ENCODE measurements at places on chromosomes 1 and 21.
A peak's percentile ranks its signal among the peaks of the same experiment; 100 is the strongest.

DNA sequence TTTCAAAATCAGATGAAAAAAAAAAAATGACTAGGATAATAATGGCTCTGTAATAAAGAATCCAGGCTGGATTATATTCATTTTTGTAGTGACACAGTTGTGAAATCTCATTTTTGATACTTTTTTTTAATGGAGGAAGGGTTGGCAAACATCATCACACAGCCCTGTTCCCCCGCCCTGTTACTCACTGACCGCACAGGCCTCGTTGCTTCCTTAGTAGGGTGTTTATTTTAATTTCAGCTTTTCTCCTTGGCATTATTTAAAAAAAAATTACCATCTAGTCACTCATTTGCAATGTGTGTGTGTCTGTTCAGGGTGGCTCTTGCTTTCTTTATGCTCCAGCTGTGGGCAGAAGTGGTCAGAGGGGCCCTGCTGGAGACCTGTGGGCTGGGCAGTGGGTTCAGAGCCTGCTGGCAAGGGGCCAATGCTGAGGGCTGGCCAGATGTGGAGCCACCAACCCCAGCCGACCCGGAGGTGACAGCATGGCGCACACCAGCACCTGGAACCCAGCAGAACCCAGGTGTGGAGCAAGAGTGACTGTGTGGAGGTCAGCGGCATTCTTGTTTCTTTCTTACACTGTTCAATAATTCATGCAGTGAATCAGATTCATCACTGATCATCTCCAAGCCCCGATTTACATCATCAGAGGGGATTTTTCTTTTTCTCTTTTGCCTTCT lies 44.6 kb downstream of the ZSCAN20 start:
- H3K27ac ChIP-seq, result no peak overlapping the region
- DNase-seq, result no peak
- no peaks in the 10 kb centered on the region for H3K36me3 ChIP-seq
- H3K4me3 ChIP-seq, result no peak overlapping the region

- H3K36me3 ChIP-seq, result no peaks in the 10 kb centered on the region
- no peak overlapping the region for H3K4me3 ChIP-seq
- no peak for DNase-seq
- H3K4me1 ChIP-seq, result no peaks in the 10 kb centered on the region
- H3K27ac ChIP-seq, result no peak overlapping the region
Measured at GRCh38 chr1:57512386-57512785, 88.5 kb upstream of the DAB1 start.

- H3K36me3 ChIP-seq, result no peaks in the 10 kb centered on the region
- H3K4me3 ChIP-seq, result peak overlapping the region; percentile 85
- peak; percentile 56 for DNase-seq
- peaks cover 32% of the 10 kb centered on the region for H3K4me1 ChIP-seq
Measured at GRCh38 chr1:231628207-231628876, 1.8 kb downstream of the DISC1 start.

DNA sequence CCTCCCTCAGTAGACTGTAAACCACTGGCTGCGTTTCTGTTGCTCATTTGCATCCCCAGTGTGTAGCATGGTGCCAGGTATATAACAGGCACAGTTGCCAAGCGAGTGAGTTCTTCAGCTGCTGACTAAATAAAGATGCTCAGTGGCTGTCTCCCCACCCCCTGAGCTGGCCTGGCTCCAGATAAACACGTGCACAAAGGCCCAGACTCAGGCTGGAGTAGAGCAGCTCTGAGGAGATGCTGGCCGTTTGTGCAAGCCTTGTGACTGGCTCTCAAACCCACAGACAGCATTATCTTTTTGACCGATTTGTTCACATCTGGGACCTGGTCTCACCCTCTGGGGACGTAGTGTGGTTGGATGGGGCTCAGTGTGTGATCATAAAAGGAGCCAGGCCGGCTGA lies 7.1 kb downstream of the CHRNB2 start:
- no peak overlapping the region for H3K4me3 ChIP-seq
- H3K4me1 ChIP-seq, result no peaks in the 10 kb centered on the region
- H3K36me3 ChIP-seq, result peaks cover 6% of the 10 kb centered on the region
- H3K27ac ChIP-seq, result no peak overlapping the region

- no peak overlapping the region for H3K4me3 ChIP-seq
- no peak overlapping the region for H3K27ac ChIP-seq
- H3K27me3 ChIP-seq, result peaks cover 13% of the 10 kb centered on the region
- DNase-seq, result no peak
- H3K36me3 ChIP-seq, result no peaks in the 10 kb centered on the region
Measured at GRCh38 chr1:29970747-29971325, 734.5 kb downstream of the PTPRU start.

DNA sequence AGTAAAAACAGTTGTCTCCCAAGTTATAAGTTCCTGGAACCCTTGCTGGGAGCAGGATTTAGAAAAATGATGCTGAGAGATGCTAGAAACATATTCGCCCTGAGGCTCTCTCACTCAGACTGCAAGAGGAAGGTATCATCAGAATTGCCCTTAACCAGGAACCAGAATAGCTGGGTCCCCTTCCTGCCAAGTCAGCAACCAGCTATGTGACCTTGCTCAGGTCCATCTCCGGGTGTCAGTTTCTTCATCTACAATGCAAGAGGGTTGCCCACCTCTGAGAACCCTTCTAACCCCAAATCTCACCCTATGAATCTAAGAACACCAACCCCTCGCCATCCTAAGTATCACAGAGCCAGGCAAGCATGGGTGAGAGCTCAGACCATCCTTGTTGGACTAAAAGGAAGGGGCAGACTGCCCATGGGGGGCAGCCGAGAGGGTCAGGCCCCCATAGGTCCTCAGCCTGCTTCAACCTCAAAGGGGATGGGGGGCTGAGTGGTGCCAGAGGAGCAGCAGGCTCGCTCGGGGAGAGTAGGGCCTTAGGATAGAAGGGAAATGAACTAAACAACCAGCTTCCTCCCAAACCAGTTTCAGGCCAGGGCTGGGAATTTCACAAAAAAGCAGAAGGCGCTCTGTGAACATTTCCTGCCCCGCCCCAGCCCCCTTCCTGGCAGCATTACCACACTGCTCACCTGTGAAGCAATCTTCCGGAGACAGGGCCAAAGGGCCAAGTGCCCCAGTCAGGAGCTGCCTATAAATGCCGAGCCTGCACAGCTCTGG lies 390 bp upstream of the S100A9 start:
- H3K4me1 ChIP-seq, result peaks cover 6% of the 10 kb centered on the region
- no peaks in the 10 kb centered on the region for H3K36me3 ChIP-seq
- no peak overlapping the region for H3K4me3 ChIP-seq

DNA sequence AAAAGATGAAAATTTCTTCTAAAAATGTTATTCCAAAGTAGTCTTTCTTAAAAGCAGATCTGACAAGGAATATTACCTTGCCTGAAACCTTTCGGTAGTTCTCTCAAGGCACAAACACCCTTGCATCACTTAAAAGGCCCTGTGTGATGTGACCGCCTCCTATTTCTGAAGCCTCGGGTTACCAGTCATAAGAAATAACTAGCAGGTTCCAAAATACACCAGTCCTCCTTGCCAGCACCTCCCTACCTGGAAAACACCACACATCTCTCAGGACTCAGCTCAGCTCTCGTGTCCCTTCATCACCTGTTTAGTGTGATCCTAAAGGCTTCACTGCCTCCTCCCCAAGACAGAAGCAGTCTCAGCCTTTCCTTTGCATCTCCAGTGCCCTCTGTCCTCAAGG lies 35.7 kb downstream of the SERBP1 start:
- no peak for DNase-seq
- H3K4me3 ChIP-seq, result no peak overlapping the region
- peaks cover 77% of the 10 kb centered on the region for H3K36me3 ChIP-seq
- H3K4me1 ChIP-seq, result peaks cover 14% of the 10 kb centered on the region

DNA sequence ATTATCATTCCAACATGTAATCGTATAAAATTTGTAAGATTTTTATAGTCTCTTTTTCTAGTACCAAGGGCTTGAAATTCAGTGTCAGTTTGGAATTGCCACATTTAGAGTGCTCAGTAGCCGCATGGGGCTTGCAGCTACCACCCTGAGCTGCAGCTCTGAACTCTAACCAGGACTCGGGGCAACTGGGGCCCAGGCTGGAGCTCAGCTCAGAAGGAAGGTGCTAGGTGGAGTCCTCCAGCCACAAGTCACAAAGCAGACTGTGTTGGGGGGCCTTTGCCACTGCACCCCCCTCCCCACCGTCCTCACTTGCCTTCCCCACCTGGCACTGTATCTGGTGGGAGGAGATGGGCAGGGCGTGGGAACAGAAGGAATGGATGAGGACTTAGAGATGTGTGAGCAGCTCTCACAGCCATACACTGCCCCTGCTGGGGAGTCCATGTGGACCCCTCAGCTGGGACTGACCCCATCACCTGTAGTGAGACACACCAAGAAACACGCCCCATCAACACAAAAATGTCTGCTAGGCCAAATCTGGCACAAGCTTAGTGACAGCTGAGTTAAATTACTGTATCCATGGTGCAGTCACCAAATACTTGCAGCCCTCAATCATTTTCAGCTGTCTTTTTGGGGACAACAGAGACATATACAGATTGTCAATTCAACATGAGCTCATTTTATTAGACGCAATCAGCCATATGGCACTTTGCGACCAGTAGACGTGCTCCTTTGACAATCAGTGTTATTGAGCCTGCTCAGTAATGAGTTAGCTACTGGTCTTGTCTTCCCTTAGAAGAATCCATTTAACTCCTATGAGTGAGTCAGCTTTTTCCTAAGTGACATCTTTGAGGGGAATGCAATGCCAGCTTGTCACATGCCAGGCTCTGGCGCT lies 241.7 kb upstream of the RAB4A start:
- DNase-seq, result no peak
- peaks cover 17% of the 10 kb centered on the region for H3K4me1 ChIP-seq
- no peak overlapping the region for H3K4me3 ChIP-seq
- no peak overlapping the region for H3K27ac ChIP-seq

- no peaks in the 10 kb centered on the region for H3K4me1 ChIP-seq
- no peaks in the 10 kb centered on the region for H3K36me3 ChIP-seq
- no peak for DNase-seq
- no peak overlapping the region for H3K4me3 ChIP-seq
- no peak overlapping the region for H3K27ac ChIP-seq
Measured at GRCh38 chr21:33140288-33140687, 70.3 kb downstream of the OLIG1 start.

GRCh38 chr1:178501705-178502329 lies 5.1 kb upstream of the CLEC20A start:
- peaks cover 7% of the 10 kb centered on the region for H3K27me3 ChIP-seq
- H3K4me1 ChIP-seq, result no peaks in the 10 kb centered on the region
- H3K36me3 ChIP-seq, result no peaks in the 10 kb centered on the region

DNA sequence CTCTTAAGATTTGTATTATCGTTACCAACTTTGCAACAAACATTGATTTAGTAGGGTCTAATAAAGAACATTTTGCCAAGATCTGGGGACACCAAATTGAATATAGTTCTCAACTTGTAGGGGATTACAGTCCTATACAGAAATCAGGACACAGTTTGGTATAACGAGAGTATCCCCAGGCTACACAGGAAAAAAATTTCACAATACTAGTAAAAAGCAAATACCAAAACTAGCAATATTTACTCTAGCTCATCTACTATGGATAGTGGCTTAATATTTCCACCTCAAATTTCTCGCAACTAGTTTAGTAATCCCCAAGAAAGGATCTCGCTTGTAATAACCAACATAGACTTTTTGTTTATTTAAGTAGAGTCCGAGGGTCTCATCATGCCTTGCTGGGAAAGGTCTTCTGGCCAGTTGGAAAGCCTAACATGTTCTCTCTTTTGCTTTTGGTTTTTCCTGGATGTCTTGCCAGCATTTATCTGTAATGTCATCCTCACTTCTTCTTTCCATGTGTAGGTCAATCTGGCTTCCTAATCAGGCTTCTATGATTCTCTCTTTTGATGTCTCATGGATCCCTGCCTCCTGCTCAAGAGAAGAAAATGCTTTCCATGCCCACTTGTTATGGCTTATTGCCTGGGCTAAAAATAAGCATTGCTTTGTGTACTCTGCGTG lies 104.7 kb upstream of the KCNK2 start:
- H3K4me1 ChIP-seq, result no peaks in the 10 kb centered on the region
- no peaks in the 10 kb centered on the region for H3K27me3 ChIP-seq
- no peak for DNase-seq

- no peaks in the 10 kb centered on the region for H3K36me3 ChIP-seq
- peak; percentile 56 for DNase-seq
- H3K27ac ChIP-seq, result peak overlapping the region; percentile 72
- H3K4me1 ChIP-seq, result peaks cover 17% of the 10 kb centered on the region
Measured at GRCh38 chr1:224205438-224205840, 22.4 kb downstream of the DEGS1 start.

GRCh38 chr1:207223162-207223561 lies 98.3 kb upstream of the CD55 start:
- no peaks in the 10 kb centered on the region for H3K36me3 ChIP-seq
- H3K27me3 ChIP-seq, result no peaks in the 10 kb centered on the region
- no peak overlapping the region for H3K27ac ChIP-seq
- DNase-seq, result no peak
- H3K4me1 ChIP-seq, result peaks cover 10% of the 10 kb centered on the region

DNA sequence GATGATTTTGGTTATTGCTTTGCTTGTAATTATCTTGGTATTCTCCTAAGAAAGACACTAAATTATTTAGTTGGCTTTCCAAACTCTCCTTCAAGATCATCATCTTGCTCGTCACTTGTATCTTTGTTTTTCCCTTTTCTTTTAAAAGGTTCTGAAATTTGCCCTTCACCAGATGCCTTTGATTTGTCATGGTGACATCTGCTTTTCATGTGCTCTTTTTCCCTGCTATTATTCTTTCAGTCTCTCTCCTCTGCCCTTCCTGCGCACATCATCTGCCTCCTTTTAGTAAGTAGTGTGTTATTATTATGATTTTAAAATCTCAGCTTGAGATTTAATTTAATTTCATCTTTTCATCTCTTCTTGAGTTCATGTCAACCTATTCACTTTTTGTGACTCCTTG lies 92.1 kb downstream of the BACH1 start:
- H3K4me3 ChIP-seq, result no peak overlapping the region
- no peak overlapping the region for H3K27ac ChIP-seq
- no peaks in the 10 kb centered on the region for H3K27me3 ChIP-seq
- DNase-seq, result no peak
- H3K4me1 ChIP-seq, result peaks cover 2% of the 10 kb centered on the region

DNA sequence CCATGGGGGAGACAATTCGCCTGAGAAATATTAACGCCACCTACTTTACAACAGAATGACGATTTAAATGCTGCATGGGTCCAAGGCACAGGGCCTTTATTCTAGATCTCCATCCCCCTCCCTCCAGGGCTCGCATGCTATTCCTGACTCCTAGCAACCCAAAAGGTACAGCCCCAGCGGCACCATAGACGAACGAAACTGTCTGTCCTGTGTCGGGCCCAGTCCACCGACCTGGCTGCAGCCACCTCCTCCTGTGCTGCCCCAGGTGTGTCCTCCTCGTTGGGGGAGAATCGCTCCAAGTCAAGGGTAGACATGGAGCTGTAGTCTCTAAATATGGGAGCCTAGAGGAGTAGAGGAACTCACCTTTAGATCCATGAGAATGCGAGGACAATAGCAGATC lies 196.5 kb downstream of the TOMM20 start:
- peaks cover 66% of the 10 kb centered on the region for H3K4me1 ChIP-seq
- no peaks in the 10 kb centered on the region for H3K36me3 ChIP-seq
- H3K27ac ChIP-seq, result no peak overlapping the region
- DNase-seq, result no peak
- H3K4me3 ChIP-seq, result no peak overlapping the region

Measured in activated naive CD8-positive, alpha-beta T cell treated with anti-CD3 and anti-CD28 coated beads, Interleukin-2, amount 50 U/mL, for 24 hours (primary cell).